NCI-H774 (cell line): ENCODE measurements at places on chromosomes 4 and X.

DNA sequence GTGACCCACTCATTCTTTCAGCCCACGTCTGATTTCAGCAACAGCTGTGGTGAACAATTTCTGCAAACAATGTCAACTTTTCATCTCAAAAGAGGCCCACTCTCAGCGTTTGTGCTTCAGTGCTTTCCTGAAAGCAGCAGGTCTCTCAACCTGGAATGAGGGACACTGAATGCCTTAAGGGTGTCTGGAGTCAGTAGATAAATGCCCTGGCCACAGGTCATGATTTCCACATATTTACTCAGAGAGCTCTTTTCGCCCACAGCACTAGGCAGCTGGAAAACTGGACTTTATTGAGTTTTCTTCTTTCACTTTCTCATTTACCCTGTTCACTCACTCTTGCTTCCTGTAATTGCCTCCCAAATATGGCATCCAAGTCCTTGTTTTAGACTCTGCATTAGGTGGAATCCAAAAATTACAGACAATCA lies 52.8 kb downstream of the NPFFR2 start:
- DNase-seq = no peak

- no peak for DNase-seq
These were observed 14.9 kb upstream of the ZCCHC4 start for GRCh38 chr4:25297528-25298242.

- no peak for DNase-seq
These were observed 5.5 kb downstream of the CCDC120 start for GRCh38 chrX:49064303-49064702.

DNA sequence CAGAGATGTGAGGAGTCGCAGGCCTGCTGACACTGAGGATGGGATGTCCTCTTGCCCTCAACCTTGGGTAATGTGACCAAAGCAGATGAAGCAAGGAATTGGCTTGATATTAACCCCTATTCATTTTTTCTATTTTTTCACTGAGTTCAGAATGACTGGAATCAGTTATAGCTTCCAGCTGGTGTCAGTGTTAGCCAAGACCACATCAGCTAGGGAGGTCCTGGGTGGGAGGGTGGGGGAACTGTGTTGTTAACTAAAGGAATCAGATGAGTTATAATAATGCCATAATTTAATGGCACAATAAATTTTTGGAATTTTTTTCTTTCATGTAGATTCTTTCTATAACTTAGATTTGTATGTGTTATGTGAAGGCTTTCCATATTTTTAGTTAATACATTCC lies 91.9 kb downstream of the EGF start:
- DNase-seq = no peak

GRCh38 chr4:159937595-159937994 lies 834.7 kb downstream of the RAPGEF2 start:
- DNase-seq = no peak

- no peak for DNase-seq
These were observed 648 bp downstream of the GPC4 start for GRCh38 chrX:133414406-133415275.

DNA sequence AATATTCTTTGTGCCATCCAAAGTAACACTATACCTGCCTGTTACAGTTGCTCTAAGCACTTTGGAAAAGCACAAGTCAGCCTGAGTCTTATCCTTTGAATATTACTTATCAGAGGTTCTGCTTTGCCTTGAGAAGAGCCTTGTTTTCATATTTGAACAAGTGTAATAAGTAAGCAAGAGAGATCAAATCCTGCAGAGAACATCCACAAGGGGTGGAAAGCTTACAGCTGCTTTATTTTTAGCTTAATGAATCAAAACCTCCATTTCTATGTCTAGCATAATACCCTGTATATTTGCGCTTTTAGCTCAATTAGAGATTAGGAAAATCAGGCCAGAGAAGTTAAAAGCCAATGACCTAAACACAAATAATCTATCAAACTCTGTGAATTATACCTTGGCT lies 139.8 kb downstream of the CDS1 start:
- no peak for DNase-seq

DNA sequence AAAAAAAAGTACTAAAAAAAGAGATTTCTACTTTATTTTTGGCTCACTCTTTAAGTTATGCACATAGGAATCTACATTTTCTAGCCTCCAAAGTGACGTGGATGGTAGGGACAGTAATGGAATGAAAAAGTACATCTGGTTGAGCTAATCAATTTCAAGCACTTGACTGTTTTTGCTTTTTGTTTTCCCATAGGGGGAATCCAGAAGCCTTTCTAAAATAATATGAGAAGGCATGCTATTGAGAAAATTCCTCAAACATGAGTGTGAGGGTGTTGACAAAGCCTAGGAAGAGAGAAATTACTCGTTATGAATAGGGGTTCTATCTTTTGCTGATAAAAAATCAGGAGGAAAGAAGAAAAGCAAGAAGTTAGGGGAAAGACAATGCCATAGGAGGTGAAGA lies 242.5 kb upstream of the PUDP start:
- DNase-seq = no peak

DNA sequence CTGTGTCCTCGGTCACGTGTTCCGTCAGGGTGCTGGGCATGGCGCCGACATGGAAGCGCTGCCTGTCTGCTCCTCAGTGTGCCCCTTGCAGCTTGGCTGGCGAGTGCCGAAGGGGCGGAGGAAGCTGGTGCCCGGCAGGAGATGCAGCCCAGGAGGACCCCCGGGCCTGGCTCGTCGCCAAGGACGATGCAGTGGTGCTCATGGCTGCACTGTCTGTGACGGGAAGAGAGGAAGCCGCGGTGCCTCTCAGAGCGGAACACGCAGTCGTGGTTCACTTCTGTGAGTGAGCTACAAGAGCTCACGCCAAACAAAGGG lies 38.1 kb downstream of the FGFRL1 start:
- DNase-seq = no peak
